ENCODE measurements at places on chromosomes 2 and 18.

- DNase-seq, result no peak
Observed at GRCh38 chr2:80244905-80245584, 59.5 kb downstream of the LRRTM1 start.

GRCh38 chr2:29562896-29563295, 358.5 kb downstream of the ALK start:
- DNase-seq, result no peak

GRCh38 chr2:97740590-97741182, 27.3 kb downstream of the ZAP70 start:
- no peak for DNase-seq

DNA sequence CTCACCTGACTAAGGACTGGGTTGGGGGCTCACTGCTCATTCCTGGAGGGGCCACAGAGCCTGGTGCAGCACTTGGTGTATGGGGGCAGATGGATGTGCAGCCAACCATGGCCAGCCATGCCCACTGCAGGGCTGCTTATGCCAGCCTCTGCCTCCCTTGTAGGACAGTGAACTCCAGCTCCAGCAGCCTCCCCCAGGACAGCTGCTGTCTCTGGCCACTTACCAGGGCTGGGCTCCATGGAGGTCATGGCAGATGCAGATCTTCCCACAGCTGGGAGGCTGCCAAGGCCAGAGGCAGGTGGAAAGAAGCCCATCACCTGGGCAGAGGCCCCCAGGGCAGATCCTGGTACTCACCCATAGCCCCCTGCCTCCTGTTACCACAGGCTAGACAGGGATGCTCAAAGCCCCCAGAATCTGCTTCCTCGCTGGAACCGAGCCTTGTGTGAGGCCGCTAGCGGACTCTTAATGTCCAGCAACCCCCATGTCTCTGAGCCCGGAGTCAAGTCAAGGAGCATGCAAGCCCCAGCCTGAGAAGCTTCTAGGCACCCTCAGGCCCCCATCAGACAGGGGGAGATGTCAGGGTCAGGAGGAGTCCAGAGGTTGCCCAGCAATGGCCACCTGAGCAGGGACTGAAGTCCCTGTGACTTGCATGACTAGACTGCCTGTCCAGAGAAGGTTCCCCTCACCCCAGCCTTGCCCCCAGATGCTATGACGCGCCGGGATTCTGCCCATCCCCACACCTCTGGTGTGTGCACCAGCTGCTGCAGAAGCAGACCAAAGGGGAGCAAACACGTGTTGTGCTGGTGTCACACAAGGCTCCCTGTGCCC, 123.6 kb downstream of the TWIST2 start:
- DNase-seq, result no peak

- no peak for DNase-seq
Observed at GRCh38 chr18:26621161-26622026, 73.0 kb upstream of the KCTD1 start.

DNA sequence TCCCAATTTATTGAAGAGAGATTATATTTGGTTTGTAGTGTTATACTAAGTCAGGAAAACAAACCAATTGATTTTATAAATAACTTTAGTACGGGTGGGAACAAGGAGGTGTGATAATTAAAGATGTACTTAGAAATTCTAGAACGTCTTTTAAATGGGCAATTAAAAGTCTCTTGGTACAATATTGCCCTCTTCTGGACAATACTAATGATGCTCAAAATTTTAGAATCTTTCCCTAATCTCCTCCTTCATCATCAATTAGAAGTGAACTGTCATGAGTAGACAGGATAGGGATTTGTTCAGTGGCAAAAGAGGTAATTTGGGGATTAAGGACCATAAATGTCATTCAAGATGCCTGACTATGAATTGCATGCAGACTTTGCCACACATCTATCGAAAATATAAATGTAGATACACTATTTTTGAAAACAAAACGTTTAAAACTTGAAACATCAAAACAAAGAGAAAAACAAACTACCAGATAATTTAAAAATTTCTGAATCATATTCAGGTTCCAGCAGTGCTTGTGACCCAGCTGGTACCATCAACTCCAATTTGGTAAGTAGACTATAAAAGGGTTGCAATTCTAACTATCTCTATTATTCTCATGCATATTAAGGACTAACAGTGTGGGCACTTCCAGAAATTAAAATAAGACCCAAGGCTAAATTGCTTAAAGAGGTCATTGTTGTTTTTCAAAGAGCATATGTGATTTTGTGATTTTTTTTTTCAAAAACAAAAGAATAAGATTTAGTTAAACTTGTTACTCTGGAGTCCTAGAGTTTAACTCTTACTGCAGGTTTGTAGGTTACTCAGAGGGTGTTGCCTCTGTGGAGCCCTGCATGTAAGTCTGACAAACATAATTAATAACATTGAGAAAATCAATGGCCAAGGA, 123.5 kb downstream of the LAMA3 start:
- no peak for DNase-seq

DNA sequence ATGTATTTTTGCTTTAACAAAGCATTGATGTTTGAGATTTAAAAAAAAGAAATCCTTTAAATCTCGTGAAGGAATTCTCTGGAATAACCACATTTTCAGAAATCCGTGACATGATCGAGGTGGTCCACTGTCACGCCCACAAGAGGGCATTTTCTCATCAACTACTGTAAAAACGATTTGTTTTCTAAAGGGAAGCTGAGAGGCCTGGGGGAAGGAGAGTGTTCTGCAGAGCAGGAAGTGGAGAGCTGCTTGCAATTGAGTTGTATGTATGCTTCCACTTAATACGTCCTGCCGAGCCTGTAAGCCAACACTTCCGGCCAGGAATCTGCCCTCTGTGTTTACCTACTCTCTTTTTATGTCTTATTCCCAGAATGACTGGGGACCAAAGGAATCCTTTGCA, 19.4 kb downstream of the KLHL29 start:
- no peak for DNase-seq

- no peak for DNase-seq
Observed at GRCh38 chr2:142682528-142682927, 194.9 kb upstream of the KYNU start.

GRCh38 chr2:104914509-104914908, 60.6 kb downstream of the POU3F3 start:
- DNase-seq, result no peak

DNA sequence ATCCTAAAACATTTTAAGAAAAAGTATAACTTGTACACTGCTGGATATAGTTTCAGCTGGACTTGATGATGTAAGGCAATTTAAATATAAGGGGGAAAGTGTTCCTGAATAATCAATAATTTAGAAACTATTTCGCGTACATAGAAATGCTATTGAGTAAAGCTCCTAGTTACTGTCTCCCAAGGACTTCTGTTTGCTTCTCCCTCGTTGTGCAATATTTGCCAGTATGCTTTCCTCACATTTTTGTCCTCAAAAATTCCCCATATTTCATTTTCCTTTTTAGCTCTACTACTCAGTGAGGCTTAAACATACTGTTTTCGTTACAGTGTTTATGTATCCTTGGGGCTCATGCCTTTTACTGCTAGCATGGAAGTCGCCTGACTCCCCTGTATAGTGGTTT, 36.9 kb downstream of the ATP9B start:
- no peak for DNase-seq

- DNase-seq, result no peak
Observed at GRCh38 chr2:196101325-196101991, 32.8 kb upstream of the DNAH7 start.

- DNase-seq, result no peak
Observed at GRCh38 chr2:181847702-181848101, 43.8 kb upstream of the ITPRID2 start.

GRCh38 chr2:29000481-29000880, 19.4 kb downstream of the TOGARAM2 start:
- no peak for DNase-seq

DNA sequence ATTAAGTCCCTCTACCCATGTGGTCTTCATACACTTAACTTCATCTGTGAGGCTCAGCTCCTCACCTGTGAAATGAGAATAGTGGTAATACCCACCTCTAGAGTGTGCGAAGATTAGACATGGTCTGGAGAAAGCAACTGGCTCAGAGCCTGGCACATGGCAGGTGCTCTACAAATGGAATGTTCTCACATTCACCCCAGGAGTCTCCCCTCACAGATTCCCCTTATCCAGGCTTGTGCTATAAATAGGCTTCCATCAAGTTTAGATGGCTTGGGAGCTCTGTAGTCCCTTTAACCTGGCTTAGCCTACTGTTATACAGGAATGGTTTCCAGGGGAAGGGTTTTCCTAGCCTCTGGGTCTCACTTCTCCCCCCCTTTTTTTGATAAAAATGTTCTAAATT, 455.9 kb downstream of the RNF144A start:
- no peak for DNase-seq

DNA sequence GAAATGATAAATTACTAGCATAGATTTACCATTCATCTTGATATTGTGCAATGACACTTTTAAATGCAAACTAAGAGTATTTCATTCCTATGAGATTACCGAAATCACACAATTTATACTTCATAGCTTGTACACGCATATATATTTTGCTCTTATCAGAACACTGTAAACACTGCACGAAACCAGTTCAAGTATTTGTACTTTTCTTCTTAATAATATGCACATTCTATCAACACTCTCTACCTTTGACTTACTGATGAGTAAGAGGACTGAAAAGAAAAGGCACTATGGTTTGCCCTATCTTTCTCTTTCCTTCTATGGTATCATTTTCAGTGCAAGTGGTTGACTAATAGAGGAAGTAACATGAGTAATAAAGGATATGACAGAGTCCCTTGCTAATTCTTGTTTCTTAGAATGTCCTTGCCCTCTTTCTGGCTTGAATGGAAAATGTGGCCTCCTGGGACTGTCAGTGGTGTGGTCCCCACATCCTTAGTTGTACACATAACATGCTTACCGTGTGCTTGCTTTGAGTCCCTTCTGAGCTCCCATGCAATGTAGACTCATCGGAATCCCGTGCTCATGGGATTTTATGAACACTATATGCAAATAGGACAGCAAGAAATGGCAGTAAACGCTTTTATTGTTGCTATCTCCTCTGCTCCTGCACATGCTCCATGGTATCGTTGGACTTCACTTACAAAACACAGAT, 363.5 kb upstream of the TNP1 start:
- no peak for DNase-seq

GRCh38 chr2:230403746-230404145, 12.3 kb upstream of the SP100 start:
- no peak for DNase-seq

DNA sequence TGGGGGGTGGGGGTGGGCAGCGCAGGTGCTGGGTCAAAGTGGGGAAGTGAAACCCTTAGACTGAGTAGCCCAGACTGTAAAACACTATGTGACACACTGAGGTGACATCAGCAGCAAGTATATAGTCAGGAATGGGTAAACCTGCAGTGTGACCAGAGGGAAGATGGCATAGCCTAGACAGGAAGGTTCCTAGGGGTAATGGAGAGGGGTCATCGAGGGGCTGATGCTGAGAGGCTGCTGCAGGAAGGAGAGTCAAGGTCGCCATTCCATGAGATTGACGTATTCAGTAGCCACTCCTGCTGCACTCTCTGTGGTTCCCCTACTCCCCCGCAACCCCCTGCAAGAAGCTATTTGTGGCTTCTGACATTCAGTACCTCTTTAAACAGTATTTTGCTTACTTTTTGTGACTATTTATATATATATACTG, 111.7 kb downstream of the CHST9 start:
- DNase-seq, result no peak

GRCh38 chr18:34933909-34934661, 107.1 kb upstream of the MAPRE2 start:
- DNase-seq, result no peak

- no peak for DNase-seq
Observed at GRCh38 chr2:114039677-114040076, 149.8 kb downstream of the ACTR3 start.

- no peak for DNase-seq
Observed at GRCh38 chr18:3725115-3725514, 275.1 kb downstream of the TGIF1 start.

- DNase-seq, result no peak
Observed at GRCh38 chr18:13597068-13597467, 129.3 kb downstream of the FAM210A start.

GRCh38 chr18:28398471-28398870, 221.5 kb upstream of the CDH2 start:
- no peak for DNase-seq

All from stimulated activated CD8-positive, alpha-beta memory T cell treated with anti-CD3 and anti-CD28 coated beads, Interleukin-7, amount 100 ng/mL, for 24 hours (primary cell).